ENCODE measurements at places on chromosomes 7 and 10.

DNA sequence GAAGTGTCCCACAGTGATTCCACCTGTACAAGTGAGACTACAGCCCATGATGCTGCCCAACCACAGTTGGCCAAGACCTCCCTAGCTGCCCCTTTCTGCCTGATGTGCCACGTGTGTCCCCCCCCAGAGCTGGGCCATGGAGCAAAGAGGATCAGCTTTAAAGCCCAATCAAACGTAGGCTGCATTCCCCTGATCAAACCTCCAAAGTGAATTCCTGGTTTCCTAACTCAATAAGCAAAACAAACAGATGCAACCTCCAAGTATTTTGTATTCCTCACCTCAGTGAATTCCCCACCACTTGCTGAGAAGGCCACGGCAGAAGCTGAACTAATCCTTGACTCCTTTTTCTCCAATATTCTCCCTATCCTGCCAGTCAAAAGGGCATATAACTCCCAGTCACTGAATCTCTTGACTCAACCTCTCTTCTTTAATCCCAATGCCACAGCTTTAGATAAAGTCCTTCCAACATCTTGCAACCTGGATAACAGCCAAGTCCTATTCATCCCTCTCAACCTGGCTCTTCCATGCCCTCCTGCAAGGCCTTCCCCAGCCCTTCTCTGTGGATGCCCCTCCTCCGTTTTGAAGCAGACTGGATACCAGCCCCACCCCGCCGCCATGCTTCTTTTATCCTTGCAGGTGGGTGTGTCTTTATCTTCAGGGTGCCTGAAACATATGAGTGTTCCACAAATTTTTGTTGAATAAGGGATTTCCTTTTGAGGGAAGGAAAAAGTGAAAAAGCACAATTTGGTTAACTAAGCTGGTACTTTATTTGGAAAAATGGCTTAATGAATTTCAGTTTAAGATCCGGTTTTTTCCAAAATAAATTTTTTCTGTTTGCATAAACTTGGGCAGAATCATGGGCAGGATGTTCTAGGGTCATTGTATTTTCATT is 285.2 kb upstream of the MKLN1 start:
- DNase-seq: no peak

DNA sequence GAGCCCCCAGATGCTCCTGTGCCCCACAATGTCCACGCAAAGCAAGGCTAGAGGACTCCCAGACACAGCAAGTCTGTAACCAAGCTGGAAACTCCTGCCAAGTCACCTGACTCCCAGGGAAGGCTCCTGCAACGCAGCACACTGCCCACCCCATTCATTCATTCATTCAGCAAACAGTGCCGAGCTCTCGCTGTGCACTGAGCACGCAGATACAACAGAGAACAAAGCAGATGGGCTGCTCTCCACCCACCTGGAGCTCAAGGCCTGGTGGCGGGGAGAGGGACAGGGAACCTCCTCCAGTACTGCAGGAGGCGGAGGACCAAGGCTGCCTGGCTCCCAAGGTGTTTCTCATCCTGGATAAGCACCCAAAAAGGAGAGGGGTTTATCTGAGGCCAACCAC is 8.6 kb downstream of the KCNH2 start:
- DNase-seq: no peak

- no peak for DNase-seq
Measured at GRCh38 chr10:112083472-112083871, 100.1 kb downstream of the GPAM start.

DNA sequence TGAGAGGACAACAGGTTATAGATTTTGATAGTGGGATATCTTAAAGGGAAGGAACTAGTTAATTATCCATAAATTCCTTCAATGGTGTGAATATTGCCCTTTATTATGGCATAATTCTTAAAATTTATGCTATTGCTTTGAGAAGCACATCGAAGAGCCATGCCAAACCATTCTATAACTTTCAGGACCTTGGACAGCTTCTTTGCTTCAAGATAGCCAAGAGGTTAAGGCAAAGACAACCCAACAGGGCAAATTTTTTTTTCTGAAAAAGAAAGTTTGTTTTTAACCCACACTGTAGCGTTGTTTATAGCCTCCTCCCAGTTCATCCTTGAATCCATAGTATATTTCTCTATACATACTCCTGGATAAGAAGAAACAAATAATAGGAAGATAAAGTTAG is 103.2 kb downstream of the NRG3 start:
- no peak for DNase-seq

DNA sequence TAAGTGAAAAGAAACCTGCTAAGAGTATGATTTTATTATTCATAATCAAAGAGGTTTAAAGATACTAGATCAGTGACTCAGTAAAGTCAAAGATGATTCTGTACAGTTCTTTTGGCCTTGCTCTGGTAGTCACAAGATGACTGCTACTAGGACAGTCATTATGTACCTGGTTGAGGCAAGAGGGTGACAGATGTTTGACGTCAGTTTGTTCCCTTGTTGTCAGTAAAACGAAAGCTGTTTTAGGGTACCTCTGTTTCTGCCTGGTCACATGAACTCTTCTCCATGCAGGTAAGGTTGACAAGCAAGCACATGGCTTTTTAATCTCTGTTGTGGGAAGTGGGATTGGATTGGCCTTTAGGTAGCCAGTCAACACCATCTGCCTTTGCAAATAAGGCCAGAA is 308.0 kb downstream of the EXOC4 start:
- DNase-seq: no peak

DNA sequence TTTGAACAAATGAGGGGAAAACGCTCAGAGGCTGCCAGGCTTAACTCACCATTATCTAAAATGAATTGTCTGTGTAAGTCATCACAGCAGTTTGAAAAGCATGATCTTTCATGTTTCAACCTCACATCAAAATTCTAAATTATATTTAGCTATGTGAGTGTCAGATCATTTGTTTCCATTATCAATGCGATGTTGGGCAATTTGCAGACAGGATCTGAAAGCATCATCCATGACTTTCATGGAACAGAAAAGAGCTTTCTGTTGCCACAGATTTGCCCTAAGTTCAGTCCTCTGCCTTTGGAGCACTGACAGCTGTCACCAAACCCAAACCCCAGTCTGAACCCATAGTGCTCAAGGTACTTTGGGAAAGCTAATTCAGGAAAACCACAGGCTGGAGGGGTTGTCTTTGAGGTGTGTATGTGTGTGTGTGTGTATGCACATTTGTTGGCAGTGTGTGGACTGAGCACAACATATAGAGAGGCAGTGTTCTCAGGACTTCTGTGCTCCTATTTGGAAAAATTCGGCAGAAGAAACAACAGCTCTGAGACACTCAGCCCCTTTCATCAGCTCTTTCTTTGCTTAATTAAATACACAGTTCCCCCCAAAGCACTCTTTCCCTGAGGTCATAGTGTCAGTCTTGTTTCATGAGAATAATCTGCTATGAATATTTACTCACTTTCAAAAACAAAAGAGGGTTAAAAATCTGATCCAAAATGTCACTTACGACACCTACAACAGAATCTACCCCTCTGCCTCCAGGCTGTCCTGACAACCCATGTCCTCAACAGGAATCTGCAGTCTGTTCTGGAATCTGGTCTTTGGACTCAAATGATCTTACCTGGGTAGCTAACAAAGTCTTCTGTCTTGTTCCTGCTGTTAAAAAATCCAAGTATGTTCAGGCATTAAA is 188.5 kb upstream of the KLF14 start:
- no peak for DNase-seq

DNA sequence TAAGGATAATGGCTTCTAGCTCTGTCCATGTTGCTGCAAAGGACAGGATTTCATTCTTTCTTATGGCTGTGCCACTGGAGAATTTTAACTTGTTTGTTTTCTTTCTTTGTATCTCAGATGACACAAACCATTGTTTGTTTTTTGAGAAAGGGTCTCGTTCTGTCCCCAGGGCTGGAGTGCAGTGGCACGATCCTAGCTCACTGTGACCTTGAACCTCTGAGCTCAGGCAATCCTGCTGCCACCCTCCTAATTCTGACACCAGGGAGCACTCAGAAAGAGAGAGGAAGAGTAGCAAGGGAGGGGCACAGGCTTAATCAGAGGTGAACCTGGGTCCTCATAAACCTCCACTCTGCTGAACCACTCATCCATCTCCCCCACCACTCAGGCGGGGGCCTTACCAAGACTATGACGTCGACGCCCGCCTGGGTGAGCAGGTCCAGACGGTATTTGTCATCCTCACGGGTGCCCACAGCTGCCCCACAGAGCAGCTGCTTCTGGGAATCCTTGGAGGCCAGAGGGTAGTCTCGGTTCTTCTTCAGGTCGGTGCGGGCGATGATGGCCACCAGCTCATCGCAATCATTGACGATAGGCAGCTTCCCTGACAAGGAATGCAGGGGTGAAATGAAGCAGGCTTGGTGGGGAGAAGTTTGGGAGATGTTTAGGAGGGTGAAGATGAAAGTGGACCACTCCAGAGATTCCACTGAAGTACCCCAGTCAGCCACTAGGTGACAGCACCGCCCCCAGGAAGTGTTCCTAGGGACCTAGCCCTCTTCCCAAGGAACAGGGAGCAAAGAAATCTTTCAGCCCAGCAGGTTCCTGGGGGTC is 11.6 kb downstream of the IMPDH1 start:
- peak; percentile 14 for DNase-seq
